HT1080 (cell line): ENCODE measurements at places on chromosomes 13 and 19. TPM values are rescaled to one million over a fixed set of nuclear protein-coding genes. Genes with fewer than 3 reads are reported as not detected.

The FPR2 gene
- 0.05 TPM in 1 of 2 replicates, not detected in the other for total RNA-seq

DNA sequence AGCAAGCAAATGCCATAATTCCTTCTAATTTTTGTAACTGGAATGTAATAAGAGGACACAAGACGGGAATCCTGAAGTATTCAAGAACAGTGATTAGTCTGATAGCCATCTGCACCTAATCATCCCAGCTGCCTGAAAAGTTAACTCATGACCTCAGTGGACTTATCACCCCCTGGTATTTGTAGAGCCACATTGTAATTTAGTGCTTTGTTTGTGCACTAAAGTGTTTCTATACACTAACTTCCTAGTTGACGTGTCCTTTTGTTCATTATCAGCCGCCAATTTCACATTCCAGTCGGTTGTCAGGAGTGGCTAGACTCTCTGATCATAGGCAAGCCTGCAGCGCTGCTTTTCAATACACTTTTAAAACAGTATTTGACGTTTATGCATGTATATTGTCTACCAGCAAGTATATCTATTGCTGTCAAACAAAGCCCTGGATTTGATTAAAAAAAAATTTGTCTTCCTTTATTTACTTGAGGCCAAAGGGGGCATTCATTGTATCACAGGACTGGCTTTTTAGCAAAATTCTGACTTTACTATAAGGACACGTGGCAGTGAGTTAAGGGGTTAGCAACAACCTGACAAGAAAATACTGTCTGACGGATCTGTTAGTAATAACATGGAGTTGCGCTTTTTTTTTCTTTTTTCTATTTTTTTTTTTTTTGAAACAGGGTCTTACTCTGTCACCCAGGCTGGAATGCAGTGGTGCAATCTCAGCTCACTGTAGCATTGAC is 10.4 kb upstream of the SOX21 start:
- DNase-seq = no peak

DNA sequence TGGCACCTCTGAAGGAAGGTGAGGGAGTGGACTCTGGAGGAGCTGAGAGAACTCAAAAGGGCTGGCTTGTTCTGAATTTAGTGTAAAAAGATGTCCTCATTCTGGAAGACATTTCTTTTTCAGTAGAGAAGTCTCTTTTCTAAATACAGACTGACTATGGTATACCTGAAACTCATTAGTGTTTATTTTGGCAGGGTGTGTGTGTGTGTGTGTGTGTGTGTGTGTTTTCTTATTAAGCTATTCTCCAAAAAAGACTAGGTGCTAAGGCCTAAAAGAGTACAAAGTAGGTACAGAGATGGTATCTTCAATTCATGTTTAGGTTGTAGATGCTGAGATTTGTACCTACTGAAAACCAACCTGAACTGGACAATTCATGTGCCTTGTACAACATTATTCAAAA is 196.4 kb downstream of the SPRY2 start:
- no peak for DNase-seq

- DNase-seq = no peak
These were observed 25.4 kb downstream of the TUBA3C start for GRCh38 chr13:19156013-19156825.

- DNase-seq = no peak
These were observed 445.9 kb downstream of the ZNF536 start for GRCh38 chr19:30817965-30818567.

DNA sequence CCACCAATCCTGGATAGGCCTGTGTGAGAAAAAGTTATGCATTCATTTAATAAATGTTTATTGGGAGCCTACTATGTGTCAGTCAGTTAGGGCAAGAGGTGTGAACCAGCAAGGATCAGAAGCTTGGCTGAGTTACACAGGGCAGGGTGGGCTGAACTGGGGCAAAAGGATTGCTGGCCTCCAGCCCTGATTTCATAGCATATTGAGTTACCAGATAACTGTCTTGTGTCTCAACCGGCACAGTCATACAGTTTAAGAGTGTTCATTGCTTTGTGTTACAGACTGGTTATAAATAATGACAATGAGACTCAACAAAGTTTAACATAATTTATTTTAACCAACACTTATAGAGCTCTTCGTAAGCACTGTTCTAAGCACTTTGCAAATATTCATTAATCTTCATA is 253.8 kb downstream of the DLEU7 start:
- DNase-seq = peak; percentile 89
